ENCODE measurements at places on chromosomes 3 and 15.

DNA sequence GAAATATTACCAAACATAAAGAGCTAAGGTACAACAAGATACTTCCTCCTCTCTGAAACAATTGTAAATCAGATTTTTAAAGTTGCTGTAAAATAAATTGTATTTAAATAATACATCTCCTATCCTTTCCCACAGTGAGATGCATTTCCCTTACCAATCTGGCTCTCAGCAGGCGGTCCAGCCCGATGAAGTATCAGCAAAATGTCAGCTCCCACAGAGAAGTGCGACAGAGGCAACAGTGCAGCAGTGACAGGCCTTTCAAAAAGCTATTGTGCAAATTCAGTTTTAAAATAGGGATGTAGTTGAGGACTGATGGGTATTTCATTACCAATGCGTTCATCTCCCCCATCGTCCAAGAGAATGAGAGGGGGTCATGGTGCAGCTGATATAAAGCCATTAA, 733.2 kb upstream of the GOLIM4 start:
- DNase-seq = no peak

DNA sequence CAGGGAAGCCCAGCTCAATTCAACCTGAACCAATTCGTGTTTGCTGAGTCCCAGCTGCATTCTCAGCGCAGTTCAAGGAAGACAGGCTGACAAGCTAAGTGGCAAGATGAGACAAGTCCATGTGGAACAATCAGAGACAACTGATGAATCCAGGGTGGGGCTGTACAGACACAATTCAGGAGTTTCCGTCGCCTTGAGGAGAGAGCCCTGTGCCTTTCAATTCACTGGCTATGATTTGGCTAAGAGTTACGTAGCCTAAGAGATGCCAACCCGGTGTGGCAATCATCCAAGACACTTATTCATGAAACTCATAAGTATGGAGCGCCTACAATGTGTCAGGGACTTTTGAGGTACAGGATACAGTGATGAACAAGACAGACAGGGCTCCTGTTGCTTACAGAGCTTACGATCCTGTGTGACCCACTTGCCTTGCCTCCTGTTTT, 15.5 kb upstream of the ZBED2 start:
- DNase-seq = no peak

DNA sequence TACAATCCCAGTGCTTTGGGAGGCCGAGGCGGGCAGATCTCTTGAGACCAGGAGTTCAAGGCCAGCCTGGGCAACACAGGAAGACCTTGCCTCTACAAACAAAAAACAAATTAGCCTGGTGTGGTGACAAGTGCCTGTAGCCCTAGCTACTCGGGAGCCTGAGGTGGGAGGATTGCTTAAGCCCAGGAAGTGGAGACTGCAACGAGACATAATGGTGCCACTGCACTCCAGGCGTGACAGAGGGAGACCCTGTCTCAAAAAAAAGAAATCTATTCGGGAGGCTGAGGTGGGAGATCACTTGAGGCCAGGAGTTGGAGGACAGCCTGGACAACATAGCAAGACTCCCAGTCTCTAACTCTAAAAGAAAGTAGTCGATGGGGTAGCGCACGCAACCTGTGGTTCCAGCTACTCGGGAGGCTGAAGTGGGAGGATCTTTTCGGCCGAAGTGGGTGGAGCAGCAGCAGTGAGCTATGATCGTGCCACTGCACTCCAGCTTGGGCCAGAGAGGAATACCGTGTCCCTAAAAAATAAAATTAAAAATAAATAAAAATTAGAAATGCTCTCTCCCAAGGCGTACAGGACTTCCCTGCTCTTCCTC, 775 bp downstream of the C3orf33 start:
- no peak for DNase-seq

DNA sequence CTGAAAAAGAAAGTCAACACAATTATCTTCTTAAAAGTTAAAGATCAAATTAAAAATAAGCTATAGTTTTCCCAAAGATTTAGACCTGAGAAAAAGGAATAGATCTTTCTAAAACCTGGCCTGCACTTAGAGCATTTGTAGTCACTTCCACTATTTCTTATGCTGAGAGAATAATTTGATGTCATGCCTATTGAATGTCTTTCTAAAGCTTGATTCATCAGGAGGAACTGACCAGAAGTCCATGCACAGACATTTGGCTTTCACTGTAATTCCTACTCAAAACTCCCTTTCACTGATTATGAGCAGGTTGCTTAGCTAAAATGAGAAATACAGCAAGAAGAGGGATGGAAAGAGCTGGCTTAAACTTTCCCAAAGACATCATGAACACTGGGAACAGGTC, 4.3 kb downstream of the GREM1 start:
- DNase-seq = no peak

- DNase-seq = no peak
Observed at GRCh38 chr3:128267541-128267940, 114.3 kb downstream of the EEFSEC start.

DNA sequence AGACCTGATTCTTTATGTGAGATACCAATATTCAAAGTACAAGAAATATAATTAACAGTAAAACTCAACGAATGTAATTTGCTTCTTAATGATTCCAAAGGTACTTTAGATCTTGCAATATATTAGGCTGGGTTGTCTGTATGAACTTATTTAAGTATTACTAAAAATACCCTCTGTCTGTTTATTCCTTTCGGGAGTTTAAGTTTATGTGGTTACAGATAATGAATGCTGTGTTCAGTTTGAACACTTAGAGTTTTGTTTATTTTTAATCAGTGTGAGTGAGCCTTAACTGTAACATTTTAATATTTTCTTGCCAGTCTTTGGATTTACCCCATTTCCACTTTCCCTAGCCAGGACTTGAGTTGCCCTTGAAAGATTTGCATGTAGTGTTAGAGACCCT, 3.5 kb downstream of the PDE8A start:
- DNase-seq = no peak

DNA sequence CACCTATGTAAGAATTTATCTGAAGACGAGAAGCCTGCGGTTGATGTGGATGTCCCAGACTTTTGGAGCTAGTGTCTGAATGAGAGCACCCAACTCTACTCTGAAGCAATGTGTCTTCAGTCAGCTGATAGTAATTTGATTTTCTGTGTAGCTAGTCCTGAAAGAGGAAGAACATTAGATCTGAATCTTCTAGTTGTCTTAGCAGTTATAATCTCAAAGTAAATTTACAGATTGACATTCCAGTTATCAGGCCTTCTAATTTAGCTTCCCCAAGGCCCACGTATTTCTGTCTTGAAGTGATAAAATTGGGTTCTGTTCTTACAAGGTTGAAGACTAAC, 1.5 kb downstream of the TCAIM start:
- no peak for DNase-seq

GRCh38 chr3:143056372-143056771, 55.0 kb downstream of the U2SURP start:
- DNase-seq = no peak

DNA sequence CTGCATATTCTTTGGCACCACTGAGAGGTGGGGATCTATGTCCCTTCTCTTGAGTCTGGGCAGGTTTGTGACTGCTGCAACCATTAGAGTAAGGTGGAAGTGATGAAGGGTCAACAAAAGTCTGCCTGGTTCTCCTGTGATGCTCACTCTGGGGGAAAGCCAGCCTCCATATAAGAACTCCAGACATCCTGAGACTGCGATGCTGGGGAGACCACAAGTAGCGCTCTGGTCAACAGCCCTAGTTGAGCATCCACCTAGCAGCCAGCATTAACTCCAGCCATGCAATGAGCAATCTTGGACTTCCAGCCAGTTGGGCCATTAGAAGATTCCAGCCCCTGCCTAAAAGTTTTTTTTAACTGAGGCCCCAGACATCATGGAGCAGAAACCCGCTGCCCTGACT, 62.8 kb downstream of the SCN11A start:
- DNase-seq = no peak

GRCh38 chr15:61175024-61175423, 54.1 kb downstream of the RORA start:
- DNase-seq = no peak

GRCh38 chr3:184739594-184740505, 28.0 kb upstream of the MAGEF1 start:
- no peak for DNase-seq

- DNase-seq = no peak
Observed at GRCh38 chr3:99885085-99885484, 67.4 kb downstream of the CMSS1 start.

- no peak for DNase-seq
Observed at GRCh38 chr3:7562892-7563291, 702.0 kb downstream of the GRM7 start.
